ENCODE measurements at places on chromosomes 7 and 10. TPM values are rescaled to one million over a fixed set of nuclear protein-coding genes. Genes with fewer than 3 reads are reported as not detected.

DNA sequence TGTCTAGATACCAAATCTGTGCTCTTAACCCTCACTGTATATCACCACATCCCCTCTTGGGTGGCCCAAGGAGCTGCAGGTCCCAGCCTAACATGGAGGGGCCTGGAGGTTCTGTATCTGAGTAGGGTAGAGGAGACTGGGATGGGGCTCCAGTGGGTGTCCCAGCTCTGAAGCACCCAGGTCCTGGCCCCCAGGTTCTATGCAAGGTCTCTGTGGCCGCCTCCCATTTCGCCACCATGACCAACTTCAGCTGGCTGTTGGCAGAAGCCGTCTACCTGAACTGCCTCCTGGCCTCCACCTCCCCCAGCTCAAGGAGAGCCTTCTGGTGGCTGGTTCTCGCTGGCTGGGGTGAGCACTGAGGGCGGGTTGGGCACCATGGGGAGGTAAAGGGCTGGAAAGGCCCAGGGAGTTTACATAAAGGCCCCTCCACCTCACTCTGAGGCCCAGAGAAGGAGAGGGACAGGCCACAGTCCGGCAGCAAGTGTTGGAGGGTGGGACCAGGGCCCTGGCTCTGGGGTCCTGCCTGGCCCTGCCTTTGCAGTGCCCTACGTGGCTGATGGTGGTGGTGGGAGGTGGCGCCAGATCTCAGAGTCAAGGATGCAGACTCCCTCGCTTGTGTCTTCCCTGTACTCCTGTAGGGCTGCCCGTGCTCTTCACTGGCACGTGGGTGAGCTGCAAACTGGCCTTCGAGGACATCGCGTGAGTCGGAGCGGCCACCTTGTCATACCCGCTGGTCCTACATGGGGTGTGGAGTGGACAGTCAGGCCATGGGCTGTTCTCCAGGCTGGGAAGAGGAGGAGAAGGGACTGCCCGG lies 10.2 kb downstream of the GHRHR start:
- peak; percentile 38 for DNase-seq

DNA sequence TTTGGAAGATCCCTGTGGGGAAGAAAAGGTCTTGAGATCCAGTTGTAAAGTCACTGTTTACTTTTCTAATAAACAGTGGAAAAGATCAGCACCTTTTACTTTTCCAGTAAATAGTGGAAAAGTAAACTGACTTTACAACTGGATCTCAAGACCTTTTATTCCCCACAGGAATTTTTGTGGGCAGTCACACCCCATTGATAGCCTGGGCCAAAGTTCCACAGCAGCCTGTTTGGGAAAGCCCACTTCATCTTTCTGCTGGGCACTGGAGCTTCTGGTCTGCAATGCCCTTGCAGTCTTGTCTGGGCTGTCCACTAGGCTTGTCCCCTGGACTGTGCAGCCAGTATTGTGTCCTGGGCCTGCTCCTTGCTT lies 50.2 kb downstream of the ADCY1 start:
- DNase-seq = no peak

DNA sequence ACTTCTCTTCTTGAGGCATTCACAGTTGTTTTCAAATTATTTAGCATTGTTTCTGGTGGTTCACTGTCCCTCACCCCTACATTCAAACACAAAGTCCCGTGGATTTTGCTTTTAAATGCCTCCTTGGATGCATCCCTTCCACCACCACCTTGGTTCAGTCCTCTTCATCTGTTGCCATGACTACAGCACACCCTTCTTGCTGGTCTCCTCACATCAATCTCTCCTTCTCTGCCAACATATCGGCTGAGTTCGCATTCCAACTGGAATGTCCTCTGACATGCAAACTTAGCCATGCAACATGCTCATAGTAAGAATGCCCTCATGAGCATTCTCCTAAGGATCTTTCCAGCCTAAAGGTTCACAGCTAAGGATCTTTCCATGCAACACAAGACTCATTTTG lies 198.3 kb upstream of the AGK start:
- no peak for DNase-seq

GRCh38 chr10:15824498-15824897 lies 35.8 kb downstream of the MINDY3 start:
- DNase-seq = no peak

DNA sequence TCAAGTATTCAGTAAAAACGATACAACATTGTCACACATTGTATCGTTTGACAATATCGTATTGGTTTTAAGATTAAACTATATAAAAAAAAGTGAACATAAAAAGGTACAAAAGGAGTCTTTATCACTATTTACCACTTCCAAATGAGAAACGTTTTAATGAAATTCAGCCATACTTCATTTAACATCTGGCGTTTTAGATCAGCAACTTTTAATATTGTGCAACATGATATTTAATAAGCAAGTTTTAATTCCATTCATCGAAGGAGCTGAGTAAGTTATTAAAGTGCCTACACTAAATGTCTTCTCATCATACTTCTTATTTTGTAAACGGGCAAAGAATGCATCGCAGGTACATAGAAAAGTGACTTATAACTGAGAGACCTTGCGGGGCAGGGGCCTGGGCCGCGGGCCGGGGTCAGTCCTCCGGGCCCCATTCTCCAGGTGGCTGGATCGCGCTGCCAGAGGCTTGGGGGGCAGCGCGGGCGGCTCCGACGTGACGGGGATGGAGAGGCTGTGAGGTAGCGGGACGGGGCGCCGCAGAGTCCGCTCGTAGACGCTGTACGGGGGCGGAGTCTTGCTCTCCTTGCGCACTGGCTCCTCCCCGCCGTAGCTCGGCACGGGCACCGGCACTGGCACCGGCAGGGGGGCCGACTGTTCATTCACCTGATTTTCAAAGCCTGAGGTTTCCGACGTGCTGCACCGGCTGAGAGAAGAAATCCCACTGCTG lies 165.8 kb upstream of the IMMP2L start:
- DNase-seq = no peak

- DNase-seq = no peak
Measured at GRCh38 chr7:47619806-47620205, 37.9 kb upstream of the TNS3 start.

- DNase-seq = no peak
Measured at GRCh38 chr7:23212395-23212794, 30.5 kb downstream of the NUP42 start.

DNA sequence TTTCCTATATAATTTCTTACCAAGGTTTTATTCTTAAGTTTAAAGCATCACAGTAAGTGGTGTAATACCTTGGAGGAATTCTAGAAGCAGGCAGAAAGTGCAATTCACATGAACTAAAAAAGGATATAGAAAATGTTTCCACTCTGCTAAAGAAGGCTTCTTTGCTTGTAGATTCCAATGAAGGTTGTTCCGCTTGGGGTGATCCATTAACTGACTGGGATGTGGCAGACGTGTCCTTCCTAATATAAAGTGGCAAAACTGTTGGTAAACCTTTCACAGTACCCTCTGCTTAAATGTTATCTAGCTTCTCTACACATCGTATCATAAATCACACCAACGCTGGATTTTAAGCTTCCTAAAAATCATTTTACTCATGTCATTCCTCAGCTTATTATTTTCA lies 2.3 kb downstream of the ZC3HC1 start:
- no peak for DNase-seq

GRCh38 chr7:84714765-84715164 lies 472.1 kb downstream of the SEMA3D start:
- no peak for DNase-seq

GRCh38 chr10:89214566-89215165 lies 7.5 kb upstream of the CH25H start:
- no peak for DNase-seq

DNA sequence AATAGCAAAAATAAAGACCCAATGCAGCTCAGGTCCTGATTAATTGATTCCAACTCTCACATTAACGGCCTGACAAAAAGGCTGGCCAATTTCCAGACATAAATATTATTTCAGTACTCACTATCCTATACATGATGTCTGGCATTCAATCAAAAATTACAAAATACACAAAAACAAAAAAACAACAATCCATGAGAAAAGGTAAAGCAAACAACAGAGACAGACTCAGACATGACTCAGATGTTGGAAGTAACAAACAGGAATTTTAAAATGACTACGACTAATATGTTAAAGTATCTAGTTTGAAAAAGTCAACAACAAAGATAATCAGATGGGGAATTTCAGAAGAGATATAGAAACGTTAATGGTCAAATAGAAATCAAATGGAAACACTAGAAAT lies 152.8 kb downstream of the AMPH start:
- DNase-seq = no peak

DNA sequence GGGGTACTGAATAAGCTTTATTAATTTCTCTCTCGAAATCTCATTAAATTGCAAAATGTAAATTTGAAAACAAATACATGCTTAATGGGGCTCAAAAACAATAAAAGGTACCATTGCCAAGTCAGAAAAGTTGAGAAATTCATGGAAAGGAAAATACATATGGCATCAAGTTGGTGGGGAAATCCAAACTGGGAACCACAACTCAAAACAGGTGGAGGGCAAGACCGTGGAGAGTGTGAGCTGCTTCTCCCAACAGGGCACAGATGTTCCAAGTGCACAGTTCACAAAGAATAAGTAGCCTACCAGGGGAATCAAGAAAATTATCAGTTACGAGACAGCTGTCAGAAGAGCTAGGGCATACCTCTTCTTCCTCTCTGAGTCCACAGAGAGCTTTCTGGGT lies 26.6 kb downstream of the MKX start:
- no peak for DNase-seq

GRCh38 chr7:35714862-35715261 lies 19.9 kb upstream of the HERPUD2 start:
- DNase-seq = no peak

GRCh38 chr7:23027261-23027660 lies 13.3 kb upstream of the HYCC1 start:
- no peak for DNase-seq

The ZCWPW1 gene
- 2.6 TPM for total RNA-seq

The FXYD4 gene
- 0.37 TPM for total RNA-seq

The WDR86 gene
- total RNA-seq = 0.29 TPM

All from activated CD8-positive, alpha-beta memory T cell treated with anti-CD3 and anti-CD28 coated beads, Interleukin-2, amount 10 ng/mL, durations not matched to agents 7 days and 5 days (primary cell).